ENCODE measurements at places on chromosomes 16 and 17. TPM values are rescaled to one million over a fixed set of nuclear protein-coding genes. Genes with fewer than 3 reads are reported as not detected.

The OTOP2 gene
- not detected for total RNA-seq

DNA sequence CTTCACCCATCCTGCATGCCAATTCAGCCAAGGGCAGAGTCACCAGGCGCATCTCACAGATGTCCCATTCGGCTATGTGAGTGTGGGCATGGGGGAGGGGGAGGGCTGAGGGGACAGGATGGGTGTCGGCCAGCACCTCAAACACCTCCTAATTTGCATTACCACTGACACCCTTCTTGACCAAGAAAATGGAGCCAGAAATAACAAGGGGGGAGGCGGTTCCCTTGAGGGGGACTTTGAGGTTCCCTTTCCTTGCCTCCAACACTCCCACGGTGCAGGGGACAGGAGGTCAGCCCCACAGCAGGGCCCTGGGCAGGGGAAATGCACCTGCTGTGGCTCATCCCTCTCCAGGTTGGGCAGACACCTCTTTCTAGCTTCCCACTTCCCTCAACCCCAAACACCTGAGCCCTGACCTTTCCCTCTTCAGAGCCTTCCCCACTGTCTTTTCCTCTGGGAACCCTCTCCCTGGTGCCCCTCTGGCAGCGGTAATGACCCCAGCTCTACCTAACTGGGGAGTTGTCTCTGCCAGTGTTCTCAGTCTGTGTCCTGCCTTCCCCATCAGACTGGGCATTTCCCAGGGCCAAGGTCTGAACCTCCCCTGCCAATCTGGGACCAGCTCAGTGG, 18.2 kb upstream of the TBX21 start:
- no peak for DNase-seq

- DNase-seq: no peak
These were observed 14.8 kb downstream of the TMEM186 start for GRCh38 chr16:8782673-8783072.

DNA sequence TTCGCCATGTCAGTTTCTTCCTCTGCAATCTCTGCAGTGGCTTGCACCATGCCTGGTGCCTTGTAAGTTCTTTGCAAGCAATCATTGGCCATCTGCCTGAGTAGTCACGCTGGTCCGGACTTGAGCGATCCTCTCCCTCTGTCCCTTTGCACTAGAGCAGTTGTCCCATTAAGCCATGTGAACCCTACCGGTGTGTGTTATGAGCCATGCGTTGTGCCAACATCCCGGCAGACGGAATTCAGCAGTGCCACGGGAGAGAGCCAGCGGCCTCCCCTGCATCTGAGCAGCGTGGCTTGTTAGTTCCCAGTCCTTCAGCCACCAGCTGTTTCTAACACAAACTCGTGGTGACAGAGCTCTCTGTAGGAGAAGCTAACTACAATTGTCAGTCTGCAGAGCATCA, 275.1 kb upstream of the HSBP1 start:
- no peak for DNase-seq

- DNase-seq: no peak
These were observed 188.5 kb downstream of the MAP2K6 start for GRCh38 chr17:69602972-69603371.

DNA sequence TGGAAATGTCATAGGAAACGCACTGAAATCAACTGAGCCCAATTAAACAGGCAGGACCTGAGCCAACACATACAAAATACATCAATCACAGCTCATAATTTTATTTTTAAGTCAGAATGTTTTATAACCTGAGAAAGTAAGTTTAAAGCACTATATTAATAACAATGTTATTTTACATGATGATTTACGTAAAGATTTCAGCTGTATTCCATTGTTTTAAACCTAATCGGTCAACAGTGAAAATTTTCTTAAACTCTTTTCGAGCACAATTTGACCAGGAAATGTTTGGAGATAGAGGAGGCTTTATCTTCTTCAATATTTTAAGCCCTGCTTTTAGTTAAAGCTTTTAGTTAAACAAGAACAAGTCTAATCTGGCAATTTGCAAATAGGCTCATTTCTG, 201.8 kb upstream of the TOX3 start:
- DNase-seq: no peak

The RAB11FIP4 gene
- 22.5 TPM for total RNA-seq
